ENCODE measurements at places on chromosomes 6 and 20.

GRCh38 chr6:53741034-53741823 is 53.6 kb upstream of the LRRC1 start:
- no peak for DNase-seq

DNA sequence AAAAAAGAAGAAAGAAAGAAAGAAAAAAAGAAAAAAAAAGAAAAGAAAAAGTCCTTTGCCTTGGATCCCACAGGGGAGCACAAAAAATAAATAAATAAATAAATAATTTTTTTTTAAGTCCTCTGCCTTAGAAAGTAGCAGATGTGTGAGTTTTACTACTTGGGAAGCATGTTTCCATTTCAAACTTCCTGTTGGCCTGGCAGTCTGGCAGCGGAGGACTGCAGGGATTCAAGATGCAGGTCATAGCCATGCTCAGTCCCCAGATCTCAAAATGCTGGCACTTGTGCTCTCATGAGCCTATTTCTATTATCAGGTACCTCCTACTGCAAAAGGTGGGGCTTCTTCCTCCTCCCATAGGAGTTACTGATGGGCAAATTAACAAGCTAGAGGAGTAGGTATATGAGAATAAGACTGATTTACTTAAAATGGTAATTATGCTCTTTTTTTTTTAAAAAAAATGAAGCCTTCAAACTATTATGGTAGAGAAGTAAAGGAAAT is 54.2 kb upstream of the MAP7 start:
- DNase-seq = no peak

DNA sequence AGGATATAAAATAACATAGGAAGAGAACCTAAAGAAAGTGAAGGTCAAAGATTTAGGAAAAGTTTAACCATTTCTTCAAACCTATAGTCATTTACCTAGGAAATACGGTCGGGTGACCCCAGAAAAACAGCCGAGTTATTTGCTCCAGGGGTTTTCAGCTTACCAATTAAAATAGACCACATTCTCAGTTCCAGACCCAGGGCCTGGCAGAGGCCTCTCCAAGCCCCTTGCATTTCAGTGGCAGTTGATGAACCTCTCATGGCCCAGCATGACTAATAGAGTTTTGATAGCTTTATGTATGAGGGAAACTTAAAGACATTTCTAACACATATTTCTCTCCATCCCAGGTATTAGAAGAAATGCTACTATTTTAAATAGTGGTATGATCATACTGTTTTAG is 113.5 kb downstream of the OGFRL1 start:
- DNase-seq = no peak

DNA sequence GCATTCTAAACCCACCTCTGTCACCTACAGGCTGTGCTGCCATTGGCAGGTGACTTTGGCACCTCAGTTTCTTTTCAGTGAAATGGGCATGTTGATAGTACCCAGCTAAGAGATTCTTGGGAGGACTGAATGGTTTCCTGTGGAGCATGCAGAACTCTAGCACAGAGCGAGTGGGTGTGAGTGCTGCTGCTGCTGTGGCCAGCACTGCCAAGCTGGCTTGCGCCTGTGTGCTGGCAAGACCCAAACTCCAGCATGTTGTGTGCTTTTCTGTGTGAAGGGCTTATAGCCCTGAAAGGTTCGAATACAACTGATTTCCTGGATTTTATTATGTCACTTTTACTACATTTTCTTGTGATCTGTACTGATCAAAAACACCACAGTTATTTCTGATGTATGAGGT is 78.1 kb upstream of the KIF25 start:
- DNase-seq = no peak

DNA sequence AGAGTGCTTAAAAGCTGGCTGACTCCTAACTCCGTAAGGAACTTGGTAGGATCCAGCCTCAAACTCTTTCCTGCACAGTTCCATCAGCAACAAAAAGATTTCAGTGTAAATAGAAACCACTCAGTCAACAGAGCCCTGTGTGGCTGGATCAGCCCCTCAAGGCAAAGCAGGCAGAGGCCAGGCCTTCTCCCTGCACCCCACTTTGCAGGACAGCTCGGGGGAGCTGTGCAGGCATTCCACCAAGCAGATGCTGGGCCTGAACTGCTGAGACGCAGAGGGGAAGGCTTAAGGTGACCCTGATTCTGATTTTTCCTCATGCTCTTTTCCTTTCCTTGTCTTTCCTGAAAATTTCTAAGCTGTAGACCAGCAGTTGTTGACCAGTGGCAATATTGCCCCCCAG is 91.5 kb downstream of the NFATC2 start:
- no peak for DNase-seq

DNA sequence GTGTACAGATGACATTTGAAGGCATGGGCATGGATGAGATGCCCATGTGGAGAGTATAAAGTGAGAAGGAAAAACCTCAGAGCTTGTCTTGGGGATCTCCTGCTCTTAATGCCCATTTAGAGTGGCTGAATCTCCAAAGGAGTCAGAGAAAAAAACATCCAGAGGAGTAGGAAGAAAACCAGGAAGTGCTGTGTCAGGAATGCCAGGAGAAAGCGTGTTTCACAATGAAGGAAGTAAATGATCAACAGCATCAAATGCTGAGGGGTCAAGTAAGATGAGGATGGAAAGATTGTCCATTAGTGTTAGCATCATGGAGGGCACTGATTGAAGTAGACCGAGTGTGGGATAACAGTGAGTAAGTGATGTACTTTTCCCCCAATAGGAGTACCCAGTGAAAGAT is 56.1 kb downstream of the FIG4 start:
- DNase-seq = no peak

DNA sequence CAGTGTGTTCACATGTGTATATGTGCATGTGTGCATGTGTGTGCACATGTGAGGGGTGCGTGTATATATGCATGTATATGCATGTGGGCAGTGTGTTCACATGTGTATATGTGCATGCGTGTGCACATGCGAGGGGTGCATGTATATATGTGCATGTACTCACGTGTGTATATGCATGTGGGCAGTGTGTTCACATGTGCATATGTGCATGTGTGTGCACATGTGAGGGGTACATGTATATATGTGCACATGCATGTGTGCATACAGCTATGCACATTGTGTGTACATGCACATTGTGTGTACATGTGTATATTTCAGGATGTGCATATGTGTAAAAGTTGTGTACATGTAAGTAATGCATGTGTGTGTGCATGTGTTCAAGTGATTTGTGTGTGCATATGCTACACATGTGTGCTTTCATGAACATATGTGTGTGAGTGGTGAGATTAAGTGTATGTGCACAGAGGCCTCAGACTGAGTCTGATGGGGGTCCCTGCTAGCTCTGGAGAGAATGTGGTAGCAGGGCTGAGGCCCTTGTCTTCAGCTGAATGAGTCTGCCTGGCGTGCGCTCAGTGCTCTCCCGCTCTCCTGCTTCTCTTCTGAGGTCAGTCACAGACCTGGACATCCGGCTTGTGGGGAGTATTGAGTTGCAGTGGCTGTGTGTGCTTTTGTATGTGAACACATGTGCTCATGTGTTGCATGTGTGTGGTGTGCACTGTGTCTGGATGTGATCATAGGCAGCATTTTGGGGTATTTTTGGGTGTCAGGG is 19.9 kb upstream of the MYT1 start:
- DNase-seq = no peak

DNA sequence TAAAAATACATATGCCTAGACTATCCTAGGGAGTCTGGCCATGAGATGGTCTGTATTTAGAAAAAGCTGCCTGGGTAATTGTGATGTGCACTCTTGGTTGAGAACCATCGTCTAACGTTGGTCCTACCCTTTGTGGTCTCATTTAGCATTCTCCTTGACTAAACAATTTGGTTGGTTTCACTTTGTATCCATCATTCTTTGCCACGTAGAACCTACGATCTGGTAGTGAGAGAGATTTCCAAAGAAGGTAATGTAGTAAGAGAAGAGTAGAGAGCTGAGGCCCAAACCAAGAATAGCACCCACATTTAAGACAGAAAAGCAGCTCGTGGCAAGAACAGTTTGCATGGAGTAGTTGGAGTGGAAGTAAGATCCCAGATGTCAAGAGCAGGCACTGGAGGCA is 219.8 kb downstream of the TMEM200A start:
- no peak for DNase-seq

GRCh38 chr6:13034316-13034715 is 294.0 kb downstream of the TBC1D7 start:
- no peak for DNase-seq

DNA sequence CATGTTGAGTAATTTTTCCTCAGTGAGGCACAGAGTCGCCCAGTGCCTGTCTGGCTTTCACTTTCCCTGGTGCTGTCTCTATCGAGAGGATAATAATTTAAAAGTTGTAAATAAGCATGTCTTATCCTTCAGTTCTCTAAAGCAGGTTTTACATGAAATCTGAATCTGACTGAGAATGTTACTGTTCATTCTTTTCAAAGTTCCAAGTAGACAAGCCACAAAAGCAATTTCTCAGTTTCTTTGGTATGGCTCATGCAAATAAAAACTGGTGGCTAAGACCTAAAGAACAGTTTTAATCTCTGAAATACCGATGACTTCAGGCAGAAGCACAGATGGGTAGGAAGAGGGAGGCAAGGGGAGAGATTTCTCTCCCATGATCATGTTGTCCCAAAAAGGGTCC is 87.6 kb upstream of the GCM1 start:
- no peak for DNase-seq

DNA sequence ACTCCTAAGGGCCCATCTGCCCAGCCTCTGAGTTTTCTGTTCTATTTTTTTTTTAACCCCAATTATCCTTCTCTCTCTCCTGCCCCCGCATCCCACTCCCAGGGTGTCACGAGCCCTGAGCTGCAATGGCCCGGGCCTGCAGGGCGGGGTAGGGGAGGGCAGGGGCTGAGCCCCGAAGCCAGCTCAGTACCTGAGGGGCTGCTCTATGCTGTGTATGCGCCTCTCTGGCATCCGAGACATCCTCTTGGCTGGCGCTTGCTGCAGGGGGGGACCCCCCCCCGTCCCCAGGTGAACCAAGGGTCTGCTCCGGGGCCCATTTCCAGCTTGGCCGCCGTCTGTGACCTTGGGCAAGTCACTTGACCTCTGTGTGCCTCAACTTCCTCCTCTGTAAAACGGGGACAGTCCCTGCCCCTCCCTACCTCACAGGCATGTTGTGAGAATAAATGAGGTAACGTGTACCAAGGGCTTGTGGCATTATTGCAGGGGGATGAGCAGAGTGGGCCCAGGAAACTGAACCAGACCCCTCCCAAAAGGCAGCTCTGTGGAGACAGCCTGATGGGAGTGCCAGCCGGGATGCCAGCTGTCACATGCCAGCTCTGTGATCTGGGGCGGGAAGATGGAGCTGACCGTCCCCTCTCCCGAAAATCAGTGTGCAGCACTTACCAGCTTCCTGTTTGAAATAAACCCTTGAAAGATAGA is 13.0 kb upstream of the MYL9 start:
- no peak for DNase-seq

DNA sequence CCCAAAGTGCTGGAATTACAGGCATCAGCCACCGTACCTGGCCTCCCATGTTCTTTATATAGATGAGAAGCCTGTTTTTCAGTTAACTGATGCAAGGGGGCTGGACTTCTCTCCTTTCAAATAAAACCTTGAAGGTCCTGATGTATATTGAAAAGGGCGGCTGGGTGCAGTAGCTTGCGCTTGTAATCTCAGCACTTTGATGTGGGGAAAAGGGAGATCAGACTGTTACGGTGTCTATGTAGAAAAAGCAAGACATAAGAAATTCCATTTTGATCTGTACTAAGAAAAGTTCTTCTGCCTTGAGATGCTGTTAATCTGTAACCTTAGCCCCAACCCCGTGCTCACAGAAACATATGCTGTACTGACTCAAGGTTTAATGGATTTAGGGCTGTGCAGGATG is 16.1 kb upstream of the SAMHD1 start:
- DNase-seq = no peak

DNA sequence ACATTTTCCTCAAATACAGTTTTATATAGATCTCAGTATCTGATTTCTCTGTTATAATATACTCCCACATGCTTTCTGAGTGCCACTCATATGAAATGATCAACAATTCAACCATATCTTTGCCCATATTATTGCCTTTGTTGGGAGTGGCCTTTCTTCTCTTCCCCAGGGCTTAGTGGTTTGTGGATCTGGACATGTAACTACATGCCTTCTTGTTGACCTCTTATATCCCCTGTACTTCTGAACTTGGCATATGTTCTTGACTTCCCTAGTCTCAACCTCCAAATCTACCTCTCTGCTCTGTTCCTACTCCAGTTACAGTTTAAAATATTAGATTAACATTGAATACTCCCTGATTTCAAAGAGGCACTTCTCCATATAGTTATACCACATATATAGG is 34.3 kb upstream of the PRIM2 start:
- no peak for DNase-seq

DNA sequence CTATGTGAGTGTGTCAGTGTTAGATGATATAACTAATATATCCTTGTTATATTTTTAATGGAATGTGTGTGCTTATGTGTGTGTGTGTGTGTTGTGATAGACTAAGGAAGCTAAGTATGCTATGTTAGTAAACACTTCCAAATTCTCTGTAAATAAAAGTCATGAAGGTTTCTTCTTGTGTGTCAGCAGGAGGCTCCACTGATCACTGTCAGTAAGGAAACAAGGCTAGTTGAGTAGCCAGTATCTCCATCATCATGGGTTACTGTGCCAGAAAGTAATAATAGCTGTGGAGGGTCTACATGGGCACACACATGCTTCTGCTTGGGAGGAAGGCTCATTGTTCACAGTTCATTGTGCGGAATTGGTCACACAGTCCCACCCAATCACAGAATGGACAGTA is 302.8 kb upstream of the RNF217 start:
- no peak for DNase-seq

DNA sequence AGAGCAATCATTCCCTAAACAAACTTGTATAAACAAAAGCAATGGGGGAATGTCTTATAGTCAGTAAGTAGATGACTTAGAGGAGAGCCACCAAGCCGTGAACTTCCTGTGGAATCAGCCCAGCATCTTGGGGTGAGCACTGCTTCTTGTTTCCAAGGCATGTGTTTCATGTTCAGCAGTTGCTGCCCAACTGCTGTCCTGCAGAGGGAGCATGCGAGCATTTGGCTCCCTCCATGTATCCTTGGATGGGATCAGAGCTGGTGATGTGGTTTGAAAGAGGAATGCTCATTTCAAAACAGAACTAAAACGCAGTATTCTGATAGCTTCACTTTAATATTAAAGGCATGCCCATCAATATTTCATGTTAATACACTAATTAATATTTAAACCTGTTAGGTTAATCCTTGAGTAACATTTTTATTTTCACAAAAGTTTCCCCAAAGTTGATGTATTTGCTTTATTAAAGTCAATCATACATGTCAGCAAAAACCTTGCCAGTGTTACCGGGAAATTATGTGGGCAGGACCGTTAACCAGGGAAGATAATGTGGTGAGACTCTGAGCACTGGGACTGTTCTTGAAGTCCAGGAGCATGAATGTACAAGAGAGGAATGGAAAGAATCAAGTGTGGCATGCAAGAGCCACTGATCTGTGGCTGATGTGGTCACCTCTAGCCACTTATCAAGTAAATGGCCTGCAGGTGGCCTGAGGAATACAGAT is 172.1 kb upstream of the GGTLC1 start:
- peak; percentile 29 for DNase-seq
